ENCODE measurements at places on chromosomes 2 and 18.

DNA sequence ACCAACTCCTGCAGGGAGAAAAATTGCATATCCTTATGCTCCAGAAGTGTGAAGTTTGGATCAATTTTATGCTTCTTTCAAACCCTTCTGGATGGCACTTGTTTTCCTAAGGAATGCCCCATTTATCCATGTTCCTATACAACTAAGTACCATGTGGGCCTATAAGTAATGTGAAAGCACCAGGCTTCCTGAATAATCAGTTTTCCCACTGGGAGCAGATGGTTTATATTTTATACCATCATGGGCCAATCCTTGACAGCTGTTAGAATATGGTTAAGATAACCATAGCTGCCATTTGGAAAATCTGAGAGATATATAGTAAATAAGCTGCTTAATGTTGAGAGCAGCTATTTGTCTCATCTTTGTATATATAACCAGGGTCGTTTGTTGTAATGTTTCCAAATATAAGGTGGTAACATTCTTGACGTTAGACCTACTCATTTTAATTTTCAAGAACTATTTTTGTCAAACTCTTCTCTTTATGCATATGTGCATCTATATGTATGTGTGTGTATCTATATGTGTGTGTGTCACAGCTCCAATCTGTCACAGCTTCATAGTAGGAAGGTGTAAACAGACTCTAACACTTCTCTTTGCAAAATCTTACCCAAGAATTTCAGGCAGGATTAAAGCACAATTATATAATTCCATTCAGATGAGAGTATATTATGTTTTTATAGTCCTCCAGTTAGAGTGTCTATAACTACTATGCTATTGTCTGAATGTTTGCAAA lies 458.7 kb upstream of the GCFC2 start:
- DNase-seq, result no peak

GRCh38 chr2:43708178-43708577 lies 31.9 kb upstream of the C1GALT1C1L start:
- no peak for DNase-seq

DNA sequence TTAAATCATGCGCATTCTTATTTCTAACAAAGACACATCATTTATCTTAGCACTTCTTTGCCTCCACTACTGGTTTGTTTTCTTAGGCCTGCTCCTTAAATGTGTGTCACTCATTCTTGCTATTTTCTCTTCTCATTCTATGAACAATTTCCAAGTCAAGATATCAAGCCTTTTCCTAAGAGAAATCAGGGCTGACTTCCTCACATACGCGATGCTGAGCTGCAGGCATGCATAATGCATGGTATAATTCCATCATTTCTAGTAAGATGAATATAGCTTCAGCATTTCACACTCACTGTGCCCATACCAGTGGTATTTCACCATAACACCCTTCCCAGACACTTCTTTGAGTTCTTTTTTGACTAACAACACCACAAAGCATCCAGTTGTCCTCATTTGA lies 838.9 kb upstream of the DDX18 start:
- no peak for DNase-seq

DNA sequence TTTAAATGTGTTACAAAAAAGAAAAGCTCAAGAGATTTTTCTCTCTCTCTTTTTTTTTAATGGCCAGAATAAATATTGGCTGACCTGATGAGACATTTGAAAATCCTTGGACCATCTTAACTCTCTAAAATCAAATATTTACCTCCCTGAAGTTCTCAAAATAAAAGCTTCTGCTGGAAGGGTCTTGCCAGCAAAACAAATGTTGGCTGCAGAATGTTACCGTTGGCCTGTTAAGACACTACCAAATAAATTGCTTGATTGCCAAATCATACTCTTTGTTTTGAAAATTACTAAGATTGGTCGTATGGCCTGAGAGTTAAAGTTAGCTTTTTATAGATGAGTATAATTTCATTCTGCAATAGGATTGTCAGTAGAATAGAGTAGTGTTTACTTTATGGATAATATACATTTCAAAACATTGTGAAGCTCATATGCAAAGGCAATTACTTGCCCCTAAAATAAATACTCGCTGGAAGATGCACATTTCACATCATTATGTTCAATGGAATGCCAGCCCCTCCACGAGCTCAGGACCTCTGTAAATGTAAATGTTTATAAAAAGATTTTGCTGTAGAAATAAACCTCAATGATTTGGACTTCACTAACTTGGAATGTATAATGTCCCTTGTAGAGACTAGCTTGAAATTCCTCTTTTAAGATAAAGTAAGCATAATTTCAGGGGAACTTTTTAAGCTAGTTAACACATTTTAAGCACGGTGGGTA lies 193.4 kb downstream of the SOX11 start:
- DNase-seq, result no peak

GRCh38 chr18:45856531-45856930 lies 31.1 kb downstream of the SIGLEC15 start:
- DNase-seq, result no peak

- DNase-seq, result no peak
Measured at GRCh38 chr2:203623096-203623495, 83.3 kb upstream of the CD28 start.

DNA sequence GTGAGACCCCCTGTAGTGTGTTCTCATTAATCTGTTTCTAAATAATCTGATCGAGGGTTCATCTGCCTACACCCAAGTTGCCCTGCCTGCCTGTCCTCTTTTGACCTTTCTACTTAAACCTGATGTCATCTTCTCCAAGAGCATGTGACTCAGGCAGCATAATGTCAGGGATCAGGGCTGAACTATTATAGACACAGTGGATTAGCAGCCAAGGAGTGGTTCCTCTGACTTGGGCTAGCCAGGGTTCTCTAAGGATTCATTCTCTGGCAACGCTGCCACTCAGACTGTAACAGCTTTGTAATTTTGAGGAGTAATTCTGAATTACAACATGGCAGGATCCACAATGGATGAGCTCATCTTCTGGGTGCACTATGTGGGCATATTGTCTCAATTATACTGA lies 124.0 kb downstream of the MDH1 start:
- no peak for DNase-seq

DNA sequence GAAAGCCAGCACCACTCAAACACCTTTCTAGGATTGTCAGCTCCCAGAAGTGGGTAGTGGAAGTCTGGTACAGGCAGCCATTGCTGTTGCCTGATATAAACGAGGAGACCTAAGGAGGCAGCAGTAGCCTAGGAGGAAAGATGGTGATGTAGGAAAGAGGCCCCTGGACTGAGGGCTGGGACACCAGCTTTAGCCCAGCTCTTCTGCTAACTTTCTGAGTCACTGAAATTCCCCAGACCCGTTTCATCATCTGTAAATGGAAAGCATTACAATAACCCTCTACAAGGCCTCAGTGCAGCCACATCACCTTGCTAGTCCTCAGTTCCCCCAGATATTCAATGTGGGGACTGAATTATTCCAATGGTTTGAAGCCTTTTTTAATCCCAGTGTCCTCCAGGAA lies 336.5 kb downstream of the TNS1 start:
- DNase-seq, result no peak

- DNase-seq, result no peak
Measured at GRCh38 chr2:118443596-118443995, 355.3 kb downstream of the INSIG2 start.

- DNase-seq, result no peak
Measured at GRCh38 chr2:177242121-177242987, 22.2 kb downstream of the NFE2L2 start.

DNA sequence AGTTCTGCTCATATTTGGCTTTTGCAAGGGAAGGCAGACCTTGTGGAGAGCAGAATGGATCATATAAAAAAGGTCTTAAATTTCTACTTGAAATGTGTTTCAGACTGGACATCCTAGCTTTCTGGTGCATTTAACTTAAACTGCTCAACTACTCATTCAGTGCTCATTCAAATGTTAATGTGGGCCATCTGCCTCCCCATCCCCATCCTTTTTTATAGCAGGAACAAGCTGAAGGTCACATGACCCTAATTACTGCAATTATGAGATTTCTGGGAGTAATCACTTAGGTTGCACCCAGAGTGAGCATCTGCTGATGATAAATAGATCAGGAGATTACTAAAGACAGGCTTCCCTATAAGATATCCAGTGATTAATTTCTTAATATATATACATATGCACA lies 96.1 kb downstream of the MAP2 start:
- no peak for DNase-seq
